ENCODE measurements at places on chromosomes 13 and 19. TPM values are rescaled to one million over a fixed set of nuclear protein-coding genes. Genes with fewer than 3 reads are reported as not detected.

KANK3 gene
- 1.2 TPM for total RNA-seq

ZNF555 gene
- 7.3 TPM for total RNA-seq

- no peak for DNase-seq
Measured at GRCh38 chr19:41219924-41220567, 1.0 kb downstream of the AXL start.

- no peak for DNase-seq
Measured at GRCh38 chr13:109215377-109215776, 571.0 kb downstream of the IRS2 start.

DNA sequence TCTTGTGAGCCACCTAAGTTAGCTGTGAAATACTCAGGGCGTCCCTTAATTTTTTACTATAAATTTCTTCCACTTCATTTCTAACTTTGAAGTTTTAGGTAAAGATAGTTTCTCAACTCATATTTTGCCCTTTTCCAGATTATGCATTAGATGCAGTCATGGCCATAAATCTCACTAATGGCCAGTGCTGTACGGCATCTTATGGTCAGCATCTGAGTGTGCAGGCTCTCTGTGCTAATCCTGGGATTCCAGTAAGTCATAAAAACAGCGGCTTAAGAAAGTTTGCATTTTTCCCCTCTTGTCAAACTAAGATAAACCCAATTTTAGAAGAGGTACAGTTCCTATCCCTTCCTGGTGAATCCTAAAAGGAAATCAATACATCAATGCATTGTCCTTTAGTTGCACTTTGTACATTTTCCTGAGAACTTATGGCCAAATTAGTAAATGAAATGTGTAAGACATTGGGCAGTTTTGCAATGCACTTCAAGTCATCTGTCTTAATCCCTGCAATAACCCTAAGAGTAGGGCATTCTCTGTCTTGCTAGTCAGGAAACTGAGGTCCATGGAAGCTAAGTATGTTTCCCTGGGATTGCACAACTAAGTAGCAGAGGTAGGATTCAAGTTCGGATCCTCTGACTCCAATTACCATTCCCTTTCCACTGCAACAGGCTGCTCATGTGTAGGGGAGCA is 146.2 kb downstream of the DCT start:
- no peak for DNase-seq

- no peak for DNase-seq
Measured at GRCh38 chr13:36475468-36475867, 43.2 kb downstream of the CCNA1 start.

Data from Panc1 (cell line).